ENCODE measurements at places on chromosomes 16 and 17. TPM values are rescaled to one million over a fixed set of nuclear protein-coding genes. Genes with fewer than 3 reads are reported as not detected.

GRCh38 chr17:74703311-74703710, 9.4 kb downstream of the CD300LF start:
- no peak for ATAC-seq

GRCh38 chr17:17897442-17897841, 60.7 kb upstream of the SREBF1 start:
- no peak for ATAC-seq

- ATAC-seq = no peak
Measured at GRCh38 chr17:29022074-29022473, 16.2 kb upstream of the SEZ6 start.

GRCh38 chr16:35552763-35553162, 2093.4 kb downstream of the TP53TG3F start:
- no peak for ATAC-seq

The CCL4L2 gene
- total RNA-seq = 2.3 TPM

The VPS35L gene
- total RNA-seq = 40.8 TPM

DNA sequence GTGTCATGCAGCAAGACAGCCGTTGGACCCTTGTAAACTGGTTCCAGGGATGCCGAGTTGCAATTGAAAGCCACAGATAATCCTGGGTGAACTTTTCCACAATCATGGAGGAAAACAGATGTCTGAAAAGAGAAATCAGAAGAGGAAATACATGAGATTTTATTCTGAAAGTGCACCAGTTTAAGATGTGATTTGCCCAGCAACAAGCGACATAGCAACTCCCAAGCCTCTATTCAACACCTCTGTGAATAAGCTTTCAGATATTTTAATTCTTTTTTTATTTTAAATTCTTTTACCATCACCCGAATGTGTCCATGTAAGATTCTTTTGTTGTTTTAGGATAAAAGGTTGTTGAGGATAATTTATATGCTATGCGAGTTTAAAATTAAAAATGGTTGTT, 46.0 kb downstream of the PKD1L3 start:
- no peak for ATAC-seq

- no peak for ATAC-seq
Measured at GRCh38 chr17:60542071-60542470, 16.0 kb upstream of the APPBP2 start.

GRCh38 chr17:17491031-17491471, 5.1 kb downstream of the RASD1 start:
- no peak for ATAC-seq

DNA sequence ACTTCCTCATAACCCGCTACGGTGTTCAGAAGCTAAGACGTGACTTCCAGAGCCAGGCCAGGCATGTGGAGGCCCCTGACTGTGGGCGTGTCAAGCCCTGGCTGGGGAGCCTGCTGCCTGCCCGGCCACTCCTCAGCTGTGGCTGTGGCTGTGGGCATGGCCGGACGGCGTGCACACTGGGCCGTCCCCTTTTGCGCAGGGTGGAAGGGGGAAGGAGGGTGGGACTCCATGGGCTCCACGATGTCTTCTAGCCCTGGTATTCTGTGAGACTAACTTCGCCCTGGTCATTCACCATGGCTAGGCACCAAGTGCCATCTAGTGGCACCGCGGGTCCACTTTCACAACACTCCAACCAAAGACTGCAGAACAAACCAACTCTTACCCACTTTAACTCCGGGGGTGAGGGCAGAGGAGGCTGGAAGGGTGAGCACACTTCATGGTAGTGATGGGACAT, 67.9 kb downstream of the N4BP1 start:
- ATAC-seq = peak; percentile 18

DNA sequence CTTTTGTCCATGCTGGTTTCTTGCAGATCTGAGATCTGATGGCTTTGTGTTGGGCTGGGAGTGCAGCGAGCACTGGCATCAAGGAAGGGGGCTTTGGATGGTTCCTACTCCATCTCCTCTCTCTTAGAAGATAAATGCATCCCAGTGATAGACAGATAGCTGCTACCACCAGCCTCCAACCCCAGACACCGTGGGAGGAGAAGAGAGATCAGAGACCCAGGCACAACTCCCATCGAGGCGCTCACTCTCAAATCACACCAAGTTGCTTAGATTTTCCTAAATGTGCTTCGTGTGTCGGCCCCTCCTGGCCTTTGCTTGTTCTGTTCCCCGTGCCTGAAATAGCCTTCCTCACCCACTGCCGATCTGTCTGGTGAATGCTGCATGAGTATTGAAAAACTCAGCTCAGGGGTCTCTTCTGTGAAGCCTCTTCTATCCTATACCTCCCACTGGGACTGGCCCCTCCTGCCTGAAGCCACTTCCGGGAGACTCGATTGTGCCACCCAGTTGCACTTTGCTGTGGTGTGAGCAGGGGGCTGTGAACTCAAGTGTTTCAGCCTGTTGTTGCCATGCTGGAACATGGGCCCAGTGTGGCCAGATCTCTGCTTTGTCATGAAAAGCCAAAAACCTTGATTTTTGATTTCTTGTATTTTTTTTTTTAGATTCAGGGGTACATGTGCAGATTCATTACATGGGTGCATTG, 242.7 kb downstream of the GSG1L start:
- no peak for ATAC-seq

DNA sequence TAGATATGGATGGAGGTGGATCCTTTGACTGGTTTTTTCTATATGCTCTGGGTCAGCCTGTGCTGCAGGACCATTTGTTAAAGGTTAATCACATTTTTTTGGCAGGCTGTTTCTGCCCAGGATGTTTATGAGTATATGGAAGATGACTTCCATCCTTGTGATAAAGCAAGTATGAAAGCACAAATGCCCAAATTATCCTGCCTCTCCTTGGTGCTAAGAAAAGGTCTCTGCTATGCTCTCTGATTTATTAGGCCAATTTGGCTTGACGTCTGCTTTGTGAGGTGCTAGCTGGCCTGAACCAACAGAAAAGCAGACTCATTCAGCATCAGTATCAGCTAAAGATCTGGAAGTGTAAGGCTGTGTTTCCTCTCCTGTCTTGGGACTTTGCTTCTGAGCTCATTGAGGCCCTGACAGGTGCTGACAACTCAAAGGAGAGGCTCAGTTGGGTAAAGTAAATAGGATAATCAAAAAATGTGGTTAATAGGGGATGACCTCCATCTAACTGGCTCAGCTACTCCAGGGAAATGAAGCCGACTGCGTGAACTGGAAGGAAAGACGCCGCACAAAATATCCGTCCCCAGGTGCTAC, 15.2 kb downstream of the ANKRD40 start:
- ATAC-seq = no peak

GRCh38 chr17:28725166-28725659, 820 bp downstream of the TLCD1 start:
- ATAC-seq = no peak

DNA sequence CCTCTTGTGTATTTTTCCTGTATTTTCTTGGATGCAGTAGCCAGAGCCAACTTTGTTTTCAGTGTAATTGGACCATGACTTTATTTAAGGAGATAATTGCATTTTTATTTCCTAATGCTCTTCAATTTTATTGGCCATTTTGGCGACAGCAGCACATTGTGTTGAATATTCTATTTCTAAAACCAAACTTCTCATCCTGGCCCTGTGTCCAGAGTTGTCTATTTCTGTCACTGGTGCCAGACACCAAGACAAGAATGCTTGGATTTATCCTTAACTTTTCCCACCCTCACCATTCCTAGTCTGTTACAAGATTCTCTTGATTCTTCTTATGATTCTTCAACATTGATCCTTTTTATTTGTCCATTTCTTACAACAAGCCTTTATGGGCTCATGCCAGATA, 37.1 kb downstream of the ARHGAP44 start:
- no peak for ATAC-seq

The LRRC36 gene
- not detected for total RNA-seq

The LGALS9B gene
- not detected for total RNA-seq

The NUDT7 gene
- 5.5 TPM for total RNA-seq

- no peak for ATAC-seq
Measured at GRCh38 chr16:11629071-11630030, 38.9 kb upstream of the SNN start.

The CDH8 gene
- not detected for total RNA-seq

The FOXJ1 gene
- total RNA-seq = not detected

The VMO1 gene
- total RNA-seq = not detected

DNA sequence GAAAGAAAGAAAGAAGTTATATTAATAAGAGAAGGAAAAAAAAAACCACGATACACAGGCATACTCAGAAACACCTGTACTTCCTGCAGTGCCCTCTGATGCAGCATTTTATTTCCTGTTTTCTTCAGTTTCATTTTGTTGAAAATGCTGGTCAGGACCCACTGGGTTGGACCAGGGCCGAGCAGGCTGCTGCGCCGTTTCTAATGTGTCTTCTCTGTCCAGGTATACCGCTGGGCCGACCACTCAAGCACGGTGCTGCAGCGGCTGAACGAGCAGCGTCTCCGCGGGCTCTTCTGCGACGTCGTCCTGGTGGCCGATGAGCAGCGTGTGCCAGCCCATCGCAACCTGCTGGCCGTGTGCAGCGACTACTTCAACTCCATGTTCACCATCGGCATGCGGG, 8.3 kb downstream of the KLHL36 start:
- no peak for ATAC-seq

The GAS2L2 gene
- not detected for total RNA-seq

The PLEKHH3 gene
- total RNA-seq = 1.5 TPM

The CIBAR2 gene
- total RNA-seq = not detected

The CCDC102A gene
- total RNA-seq = 16.7 TPM

DNA sequence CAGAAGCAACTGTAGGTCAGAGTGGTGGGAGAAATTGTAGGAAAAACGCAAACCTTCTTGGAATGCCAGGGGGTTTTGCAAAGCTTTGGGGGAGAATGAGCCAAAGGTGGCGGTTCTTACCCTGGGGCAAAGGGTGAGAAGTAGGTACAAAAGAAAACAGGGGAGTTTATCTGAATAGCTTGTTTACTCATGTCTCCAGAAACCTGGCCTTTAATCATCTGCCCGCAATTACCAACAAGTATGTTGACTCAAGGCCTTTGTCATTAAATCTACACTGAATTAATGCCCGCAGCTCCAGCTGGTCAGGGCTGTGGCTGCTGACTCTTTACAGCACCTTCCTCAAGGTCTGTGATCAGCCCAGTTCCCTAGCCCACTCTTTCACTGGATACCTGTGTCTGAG, 320.1 kb downstream of the CBLN1 start:
- ATAC-seq = no peak

GRCh38 chr16:10386517-10387100, 748 bp downstream of the ATF7IP2 start:
- ATAC-seq = no peak
